ENCODE measurements at places on chromosomes 13 and 19. TPM values are rescaled to one million over a fixed set of nuclear protein-coding genes. Genes with fewer than 3 reads are reported as not detected.

GRCh38 chr19:3370214-3370720 lies 3.9 kb downstream of the NFIC start:
- DNase-seq: no peak
- peak overlapping the region; percentile 63 for H3K4me3 ChIP-seq
- H3K27ac ChIP-seq: peak overlapping the region; percentile 20
- H3K36me3 ChIP-seq: no peaks in the 10 kb centered on the region
- peaks cover 36% of the 10 kb centered on the region for H3K4me1 ChIP-seq

GRCh38 chr19:48760504-48761205 lies 5.3 kb downstream of the FGF21 start:
- DNase-seq: no peak
- no peaks in the 10 kb centered on the region for H3K4me1 ChIP-seq
- no peak overlapping the region for H3K4me3 ChIP-seq

DHDH gene
- 0.43 TPM for total RNA-seq

NCAN gene
- not detected for total RNA-seq

- no peak overlapping the region for H3K4me3 ChIP-seq
- H3K27ac ChIP-seq: no peak overlapping the region
- no peaks in the 10 kb centered on the region for H3K4me1 ChIP-seq
- no peaks in the 10 kb centered on the region for H3K36me3 ChIP-seq
- H3K27me3 ChIP-seq: no peaks in the 10 kb centered on the region
These were observed 24.7 kb downstream of the CILP2 start for GRCh38 chr19:19562665-19563347.

- no peak for DNase-seq
- no peaks in the 10 kb centered on the region for H3K27me3 ChIP-seq
- peaks cover 21% of the 10 kb centered on the region for H3K4me1 ChIP-seq
- H3K4me3 ChIP-seq: peak overlapping the region; percentile 70
- peak overlapping the region; percentile 82 for H3K27ac ChIP-seq
- H3K36me3 ChIP-seq: no peaks in the 10 kb centered on the region
These were observed 21.2 kb downstream of the INSR start for GRCh38 chr19:7272856-7273578.

TUBA3C gene
- total RNA-seq: not detected

GRCh38 chr13:37797631-37798030 lies 71.9 kb downstream of the TRPC4 start:
- H3K27ac ChIP-seq: no peak overlapping the region
- H3K27me3 ChIP-seq: no peaks in the 10 kb centered on the region
- no peak overlapping the region for H3K4me3 ChIP-seq
- no peak for DNase-seq
- no peaks in the 10 kb centered on the region for H3K36me3 ChIP-seq

TPTE2 gene
- total RNA-seq: not detected

IGFL3 gene
- not detected for total RNA-seq

GRCh38 chr19:1019980-1020867 lies 699 bp downstream of the TMEM259 start:
- no peaks in the 10 kb centered on the region for H3K36me3 ChIP-seq
- H3K27ac ChIP-seq: peak overlapping the region; percentile 99
- peak overlapping the region; percentile 99 for H3K4me3 ChIP-seq
- peaks cover 23% of the 10 kb centered on the region for H3K4me1 ChIP-seq

ZNF729 gene
- total RNA-seq: not detected

GRCh38 chr13:90717451-90717936 lies 630.0 kb upstream of the MIR17HG start:
- H3K4me3 ChIP-seq: no peak overlapping the region
- no peaks in the 10 kb centered on the region for H3K4me1 ChIP-seq
- DNase-seq: no peak
- no peaks in the 10 kb centered on the region for H3K36me3 ChIP-seq

DNA sequence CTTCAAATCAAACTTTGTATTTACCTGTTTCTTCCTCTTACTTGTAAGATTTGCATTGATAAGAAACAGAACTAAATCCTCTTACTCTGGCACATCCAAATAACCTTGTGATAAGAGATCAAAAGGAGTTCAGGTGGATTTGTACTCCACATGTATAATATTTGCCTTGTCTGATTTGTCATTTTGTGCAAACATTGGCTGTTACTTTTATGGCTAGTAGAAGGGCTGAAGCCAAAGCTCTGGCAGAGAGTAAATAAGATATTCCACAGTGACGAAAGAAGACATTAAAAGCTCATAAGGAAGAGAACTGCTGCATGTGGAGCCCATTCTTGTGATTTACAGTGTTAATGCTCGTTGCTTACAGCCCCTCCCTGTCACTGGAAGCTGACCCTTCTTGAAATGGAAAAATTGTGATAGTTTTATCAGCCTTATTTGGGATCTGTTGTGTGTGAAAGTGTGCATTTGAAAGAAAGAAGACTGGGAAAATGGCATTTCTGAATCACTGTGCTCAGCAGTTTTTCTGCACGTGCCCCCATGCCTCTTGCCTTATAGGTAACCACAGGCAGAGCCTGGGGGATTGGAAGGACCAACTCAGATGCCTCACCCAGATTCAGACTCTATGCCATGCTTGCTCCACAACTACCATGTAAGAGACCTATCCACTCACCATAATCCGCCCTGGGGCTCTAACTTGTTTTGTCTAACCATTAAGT lies 68.2 kb downstream of the OXGR1 start:
- no peak overlapping the region for H3K4me3 ChIP-seq
- no peaks in the 10 kb centered on the region for H3K36me3 ChIP-seq
- no peak for DNase-seq
- H3K27ac ChIP-seq: no peak overlapping the region

GRCh38 chr13:22173610-22174009 lies 502.7 kb downstream of the FGF9 start:
- peaks cover 9% of the 10 kb centered on the region for H3K4me1 ChIP-seq
- peaks cover 21% of the 10 kb centered on the region for H3K36me3 ChIP-seq
- DNase-seq: no peak
- H3K27me3 ChIP-seq: peaks cover 35% of the 10 kb centered on the region

ZNF844 gene
- 4.1 TPM for total RNA-seq

- no peaks in the 10 kb centered on the region for H3K27me3 ChIP-seq
- H3K36me3 ChIP-seq: peaks cover 12% of the 10 kb centered on the region
- no peak overlapping the region for H3K4me3 ChIP-seq
- H3K4me1 ChIP-seq: peaks cover 29% of the 10 kb centered on the region
- no peak for DNase-seq
These were observed 2.6 kb downstream of the NR1H2 start for GRCh38 chr19:50378863-50379236.

PPP1R13L gene
- 14.1 TPM for total RNA-seq

DNA sequence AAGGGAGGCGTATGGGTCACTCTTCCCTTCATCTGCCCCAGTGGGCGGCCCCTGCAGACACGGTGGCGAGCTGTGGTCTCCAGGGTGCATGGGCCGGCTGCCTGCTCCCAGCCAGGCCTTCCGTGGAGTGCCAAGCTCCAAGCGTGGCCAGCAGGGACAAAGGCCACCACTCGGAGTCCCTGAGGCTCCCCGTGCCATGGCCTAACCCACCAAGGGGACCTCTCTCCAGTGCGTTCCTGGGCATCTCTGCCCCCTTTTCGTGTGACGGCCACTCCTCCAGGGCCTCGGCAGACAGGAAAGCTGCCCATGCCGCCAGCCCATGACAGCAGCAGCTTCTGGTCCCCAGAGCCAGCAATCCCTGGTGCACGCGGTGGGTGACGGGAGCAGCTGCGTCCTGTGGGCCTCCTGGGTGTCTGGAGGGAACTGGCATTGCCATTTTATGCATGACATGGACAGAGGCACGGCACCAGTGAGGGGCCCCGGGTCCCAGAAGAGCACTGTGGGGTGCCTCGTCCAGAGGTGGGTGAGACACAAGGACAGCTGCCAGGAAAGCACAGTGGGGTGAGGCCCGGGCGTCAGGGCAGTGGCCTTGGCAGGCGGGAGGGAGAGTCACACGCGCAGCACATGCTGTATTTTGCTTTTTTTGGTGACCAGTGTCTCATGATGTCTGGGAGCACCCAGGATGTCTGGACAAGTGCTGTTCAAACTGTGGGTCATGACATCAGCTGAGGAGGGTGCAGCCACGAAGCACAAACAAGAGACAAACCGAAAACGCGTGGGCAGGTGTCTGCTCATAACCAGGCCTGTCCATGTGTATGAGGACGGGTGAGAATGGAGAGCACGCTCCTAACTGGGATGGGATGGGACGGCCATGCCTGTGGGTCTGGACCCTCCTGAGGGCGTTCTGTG lies 32.3 kb downstream of the CEBPG start:
- DNase-seq: no peak
- H3K27me3 ChIP-seq: no peaks in the 10 kb centered on the region
- no peaks in the 10 kb centered on the region for H3K36me3 ChIP-seq
- no peak overlapping the region for H3K4me3 ChIP-seq
- H3K4me1 ChIP-seq: no peaks in the 10 kb centered on the region

FCAR gene
- total RNA-seq: not detected

DNA sequence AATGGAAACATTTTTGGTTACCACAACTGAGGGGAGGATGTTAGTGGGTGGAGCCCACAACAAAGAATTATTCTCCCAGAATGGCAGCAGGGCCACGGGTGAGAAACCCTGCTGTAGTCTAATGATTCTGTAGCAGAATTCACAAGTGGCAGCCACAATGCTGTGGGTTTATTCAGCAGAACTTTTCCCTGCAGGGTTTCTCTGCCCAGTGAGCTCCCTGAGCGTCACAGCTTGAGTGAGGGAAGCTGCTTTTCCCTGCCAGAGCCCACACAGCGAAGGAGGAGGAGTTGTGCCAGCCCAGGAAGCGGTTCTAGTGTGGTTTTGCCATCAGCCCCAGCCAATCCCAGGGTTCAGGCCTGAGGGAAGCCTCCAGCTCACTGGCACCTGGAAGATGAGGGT lies 4.4 kb downstream of the ATP12A start:
- H3K4me3 ChIP-seq: peak overlapping the region; percentile 17
- peaks cover 55% of the 10 kb centered on the region for H3K27me3 ChIP-seq
- peaks cover 39% of the 10 kb centered on the region for H3K4me1 ChIP-seq
- peak; percentile 67 for DNase-seq
- peak overlapping the region; percentile 22 for H3K27ac ChIP-seq

DNA sequence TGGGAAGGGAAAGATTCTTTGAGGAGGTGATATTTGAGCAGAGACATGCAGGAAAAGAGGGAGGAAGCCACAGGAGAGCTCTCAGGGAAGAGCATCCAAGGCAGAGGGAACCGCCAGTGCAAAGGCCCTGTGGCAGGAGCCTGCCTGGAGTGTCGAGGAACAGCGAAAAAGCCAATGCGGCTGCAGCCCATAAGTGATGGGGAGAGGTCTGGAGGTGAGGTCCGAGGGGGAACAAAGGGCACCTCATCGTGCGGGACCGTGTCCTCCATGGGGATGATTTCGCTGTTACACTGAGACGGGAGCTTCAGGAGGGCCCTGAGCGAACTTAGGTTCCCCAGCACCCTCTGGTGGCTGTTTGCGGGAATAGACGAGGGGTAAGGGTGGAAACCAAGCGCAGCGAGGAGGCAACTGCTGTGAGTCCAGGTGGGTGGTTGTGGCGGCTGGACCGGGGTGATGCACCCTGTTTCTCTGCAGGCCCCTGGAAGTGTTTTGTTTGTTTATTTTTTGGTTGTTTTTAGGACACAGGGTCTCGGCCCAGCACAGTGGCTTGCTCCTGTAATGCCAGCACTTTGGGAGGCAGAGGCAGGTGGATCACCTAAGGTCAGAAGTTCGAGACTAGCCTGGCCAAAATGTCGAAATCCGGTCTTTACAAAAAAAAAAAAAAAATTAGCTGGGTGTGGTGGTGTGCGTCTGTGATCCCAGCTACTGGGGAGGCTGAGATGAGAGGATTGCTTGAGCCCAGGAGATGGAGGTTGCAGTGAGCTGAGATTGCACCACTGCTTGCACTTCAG lies 5.9 kb upstream of the EHD2 start:
- peaks cover 10% of the 10 kb centered on the region for H3K27me3 ChIP-seq
- DNase-seq: peak; percentile 73
- H3K4me1 ChIP-seq: peaks cover 12% of the 10 kb centered on the region
- H3K4me3 ChIP-seq: no peak overlapping the region
- H3K36me3 ChIP-seq: no peaks in the 10 kb centered on the region
- no peak overlapping the region for H3K27ac ChIP-seq

GRCh38 chr13:63851526-63851925 lies 2435.9 kb upstream of the PCDH20 start:
- no peaks in the 10 kb centered on the region for H3K27me3 ChIP-seq
- DNase-seq: no peak
- H3K4me1 ChIP-seq: no peaks in the 10 kb centered on the region
- H3K36me3 ChIP-seq: no peaks in the 10 kb centered on the region

DNA sequence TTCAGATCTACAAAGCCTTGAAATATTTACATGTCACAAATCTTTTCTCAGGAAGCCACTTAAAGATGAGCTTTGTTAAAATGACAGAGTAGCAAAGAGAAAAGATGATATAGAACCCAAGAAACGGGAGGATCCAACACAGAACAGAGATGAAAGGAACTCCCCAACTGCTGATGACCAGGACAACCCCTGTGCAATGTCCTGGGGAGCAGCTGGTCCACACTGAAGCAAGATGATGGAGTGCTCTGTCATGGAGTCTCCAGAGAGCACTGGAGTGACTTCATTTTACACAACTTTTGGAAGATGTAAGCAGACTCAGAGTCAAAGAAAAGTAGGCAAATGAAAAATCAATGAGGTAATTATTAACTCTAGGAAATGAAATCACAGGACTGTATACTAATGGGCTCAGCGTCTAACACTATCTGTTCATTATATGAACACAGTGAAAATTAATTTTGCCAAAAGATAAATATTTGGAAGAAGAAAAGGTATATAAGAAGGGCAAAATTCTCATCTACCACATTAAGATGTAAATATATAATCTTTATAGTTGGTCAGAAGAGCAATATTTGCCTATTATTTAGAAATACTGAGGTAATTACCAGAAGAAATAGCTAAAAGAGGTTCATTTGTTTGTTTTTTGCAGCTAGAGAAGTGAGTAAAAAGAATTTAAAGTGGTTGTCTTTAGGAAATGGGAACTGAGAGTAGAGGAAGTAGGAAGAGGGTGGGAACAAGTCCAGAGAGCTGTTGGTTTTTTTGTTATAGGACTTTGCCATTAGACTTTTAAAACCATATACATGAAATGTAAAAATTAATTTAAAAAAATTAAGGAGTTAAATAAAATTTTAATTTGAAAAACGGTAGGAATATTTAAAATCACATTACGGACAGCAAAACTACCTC lies 30.5 kb downstream of the MTRF1 start:
- H3K4me3 ChIP-seq: no peak overlapping the region
- H3K4me1 ChIP-seq: peaks cover 15% of the 10 kb centered on the region

- H3K4me1 ChIP-seq: peaks cover 7% of the 10 kb centered on the region
- H3K27me3 ChIP-seq: no peaks in the 10 kb centered on the region
- H3K4me3 ChIP-seq: no peak overlapping the region
- H3K27ac ChIP-seq: no peak overlapping the region
- peaks cover 9% of the 10 kb centered on the region for H3K36me3 ChIP-seq
These were observed 36.9 kb upstream of the DCUN1D2 start for GRCh38 chr13:113527272-113527958.

- H3K27ac ChIP-seq: no peak overlapping the region
- DNase-seq: no peak
- peaks cover 4% of the 10 kb centered on the region for H3K27me3 ChIP-seq
- H3K36me3 ChIP-seq: no peaks in the 10 kb centered on the region
- no peak overlapping the region for H3K4me3 ChIP-seq
These were observed 5.6 kb downstream of the PLEKHA4 start for GRCh38 chr19:48862827-48863226.
